Psoas muscle (tissue), 8 donors: ENCODE measurements at places on chromosomes 11 and 22. TPM values are rescaled to one million over a fixed set of nuclear protein-coding genes. Genes with fewer than 3 reads are reported as not detected.

- no peak for DNase-seq
Measured at GRCh38 chr11:2762451-2762850, 62.7 kb upstream of the KCNQ1OT1 start.

- DNase-seq: no peak
Measured at GRCh38 chr11:27304514-27304913, 58.5 kb downstream of the CCDC34 start.

- DNase-seq: no peak
Measured at GRCh38 chr11:4936745-4937144, 10.7 kb downstream of the OR51A4 start.

DNA sequence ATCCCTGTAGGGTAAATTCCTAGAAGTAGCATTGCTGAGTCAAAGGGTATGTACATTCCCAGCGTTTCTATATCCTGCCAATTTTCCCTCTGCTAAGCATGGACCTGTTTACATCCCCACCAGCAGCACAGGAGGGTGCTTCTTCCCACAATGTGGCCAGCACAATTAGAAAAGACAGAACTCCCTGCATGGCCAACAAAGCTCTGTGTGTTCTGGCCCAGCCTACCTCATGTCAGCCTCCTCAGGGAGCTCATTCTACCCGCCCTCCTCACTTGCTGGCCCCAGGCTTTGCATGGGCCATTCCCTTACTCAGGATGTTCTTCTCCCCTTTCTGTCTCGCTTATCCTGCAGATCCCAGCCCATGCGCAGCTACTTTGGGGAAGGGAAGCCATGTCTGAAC, 186.1 kb downstream of the DSCAML1 start:
- DNase-seq: no peak

Gene NTM
- total RNA-seq: 0.22 TPM

Gene XKR3
- total RNA-seq: not detected

Gene GLB1L2
- 0.30 TPM for total RNA-seq

Gene OR2D2
- not detected for total RNA-seq
